ENCODE measurements at places on chromosomes 12 and 14.

DNA sequence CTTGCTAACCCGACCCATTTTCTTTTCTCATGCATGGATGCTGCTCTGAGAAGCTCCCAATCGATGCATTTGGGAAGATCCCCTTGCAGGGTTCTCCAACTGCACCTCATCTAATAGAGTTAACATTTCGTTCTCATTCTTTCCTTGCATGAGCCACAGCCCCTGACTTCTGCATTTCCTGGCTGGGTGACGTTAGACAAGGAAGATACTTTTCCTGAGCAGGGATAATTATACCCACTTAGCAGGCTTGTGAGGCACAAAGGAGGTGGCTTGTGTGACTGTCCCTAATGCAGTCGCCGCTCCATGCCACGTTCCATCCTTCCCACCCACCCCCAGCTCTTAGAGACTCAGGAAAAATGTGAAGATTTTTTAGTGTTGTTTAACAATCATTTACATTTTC lies 195.1 kb downstream of the CHST11 start:
- DNase-seq, result no peak

DNA sequence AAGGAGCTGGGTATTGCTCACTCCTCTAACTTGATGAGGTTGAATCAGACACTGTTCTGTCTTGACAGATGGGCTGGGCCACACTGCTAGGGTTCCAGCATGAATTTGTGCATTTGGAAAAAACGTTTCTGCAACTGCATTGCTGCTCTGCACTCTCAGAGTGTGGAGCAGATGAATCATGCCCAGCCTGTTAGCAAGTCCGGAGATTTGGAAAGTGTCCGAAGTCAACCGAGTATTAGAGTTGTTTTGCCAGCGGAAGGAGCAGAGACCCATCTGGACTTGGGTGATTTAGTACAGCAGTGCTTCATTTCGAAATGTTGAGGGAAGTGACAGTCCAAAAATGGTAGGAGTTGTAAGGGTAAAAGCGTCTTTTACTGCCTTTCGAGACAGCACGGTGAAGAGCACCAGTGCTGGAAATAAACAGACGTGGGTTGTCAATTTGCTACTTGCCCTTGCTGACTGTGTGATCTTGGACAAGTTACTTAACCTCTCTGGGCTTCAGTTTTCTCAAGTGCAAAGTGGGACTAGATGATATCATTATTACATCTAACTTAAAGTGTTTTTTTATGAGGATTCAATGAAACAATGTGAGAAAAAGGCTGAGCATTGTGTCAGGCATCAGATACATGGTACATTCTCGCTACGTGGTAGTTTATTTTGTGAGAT lies 139.5 kb downstream of the CHST11 start:
- DNase-seq, result peak; percentile 86

- no peak for DNase-seq
These were observed 50.5 kb upstream of the PNMA1 start for GRCh38 chr14:73764406-73765280.

GRCh38 chr14:69617796-69618195 lies 6.4 kb downstream of the SUSD6 start:
- DNase-seq, result no peak

GRCh38 chr14:102620413-102620812 lies 28.0 kb downstream of the RCOR1 start:
- peak; percentile 79 for DNase-seq

DNA sequence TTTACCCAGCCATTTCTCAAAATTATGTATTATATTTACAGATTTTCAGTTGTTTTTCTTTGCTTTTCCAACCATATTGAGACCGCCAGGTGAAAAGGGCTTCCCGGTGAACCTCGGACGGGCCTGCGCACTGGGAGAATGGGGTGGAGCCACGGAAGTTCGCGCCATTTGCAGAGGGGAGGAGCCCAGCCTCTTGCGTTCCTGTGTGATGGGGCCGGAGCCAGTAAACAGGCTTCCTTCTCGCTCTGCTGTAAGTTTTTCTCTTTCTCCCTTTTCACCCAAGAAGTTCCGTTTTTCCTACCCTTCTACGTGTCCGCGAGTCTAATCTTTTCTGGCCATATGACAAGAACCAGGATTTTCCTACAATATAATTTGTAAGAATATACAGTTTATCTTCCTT lies 1108.8 kb upstream of the SEL1L start:
- no peak for DNase-seq

DNA sequence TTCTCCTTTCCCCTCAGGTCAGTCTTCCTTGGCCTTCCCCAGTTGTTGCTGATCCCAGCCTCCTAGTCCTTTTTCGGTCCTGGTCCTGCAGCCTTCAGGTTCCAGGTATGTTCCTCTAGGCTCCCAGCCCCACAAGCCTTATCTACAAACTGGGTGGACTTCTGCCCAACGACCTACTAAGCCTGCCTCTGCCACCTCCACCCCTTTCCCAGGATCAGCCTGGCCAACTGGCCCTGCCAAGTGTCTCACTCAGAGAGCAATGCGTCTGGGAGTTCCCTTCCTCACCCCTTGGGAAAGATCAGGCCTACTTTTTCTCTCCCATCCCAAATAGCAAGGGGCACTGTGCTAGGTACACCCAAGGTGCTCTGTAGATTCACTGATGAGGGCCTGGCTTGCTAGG lies at the start of gene SERPINA12:
SERPINA12 (minus strand) TSS at position 114 of the 400 bp plus-strand sequence. CDS start 11,072 bp downstream, outside the sequence.
- DNase-seq, result no peak

DNA sequence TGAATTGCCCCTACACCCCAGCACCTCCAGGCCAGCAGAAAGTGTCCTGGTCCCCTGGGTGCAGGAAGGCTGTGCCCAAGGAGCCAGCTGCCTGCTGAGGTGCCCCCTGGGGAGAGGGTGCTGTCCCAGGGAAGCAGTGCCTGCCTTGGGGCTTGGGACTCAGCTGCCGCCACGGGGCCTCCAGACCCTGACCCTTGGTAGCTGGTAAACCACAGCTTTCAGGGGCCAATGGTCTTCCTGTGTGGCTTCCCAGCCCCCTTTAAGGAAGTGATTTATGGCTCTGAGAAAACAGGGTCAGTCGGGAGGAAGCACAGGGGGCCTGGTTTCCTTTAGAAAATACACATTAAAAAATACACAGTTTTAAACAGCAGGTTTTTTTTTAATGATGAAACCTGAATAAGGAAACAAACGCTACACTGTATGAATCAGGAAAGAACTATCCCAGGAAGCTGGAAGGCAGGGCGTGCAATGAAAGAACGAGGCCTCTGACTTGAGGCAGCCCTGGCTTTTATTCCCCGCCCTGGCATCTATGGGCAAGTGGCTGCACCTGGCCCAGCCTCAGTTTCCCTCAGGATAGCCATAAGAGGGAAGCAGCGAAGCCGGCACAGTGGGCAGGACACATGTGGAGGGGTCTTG lies 40.6 kb upstream of the EML1 start:
- peak; percentile 83 for DNase-seq

DNA sequence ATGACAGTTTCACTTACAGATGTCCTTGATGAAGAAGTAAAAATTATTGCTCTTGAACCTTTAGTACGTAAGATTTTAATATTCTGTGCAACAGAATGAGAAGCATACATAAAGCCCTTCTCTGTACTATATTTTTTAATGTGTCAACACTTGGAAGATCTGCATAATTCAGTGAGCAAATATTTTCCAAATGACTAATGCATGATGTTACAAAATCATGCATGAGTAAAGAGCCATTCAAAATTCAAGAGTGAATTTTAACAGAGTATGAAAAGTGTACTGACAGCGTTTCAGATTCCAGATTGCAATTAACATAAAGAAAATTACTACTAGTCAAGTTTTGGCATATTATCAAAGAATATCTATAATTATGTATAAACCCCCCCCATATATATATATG lies 101.4 kb upstream of the BBS10 start:
- DNase-seq, result peak; percentile 53

DNA sequence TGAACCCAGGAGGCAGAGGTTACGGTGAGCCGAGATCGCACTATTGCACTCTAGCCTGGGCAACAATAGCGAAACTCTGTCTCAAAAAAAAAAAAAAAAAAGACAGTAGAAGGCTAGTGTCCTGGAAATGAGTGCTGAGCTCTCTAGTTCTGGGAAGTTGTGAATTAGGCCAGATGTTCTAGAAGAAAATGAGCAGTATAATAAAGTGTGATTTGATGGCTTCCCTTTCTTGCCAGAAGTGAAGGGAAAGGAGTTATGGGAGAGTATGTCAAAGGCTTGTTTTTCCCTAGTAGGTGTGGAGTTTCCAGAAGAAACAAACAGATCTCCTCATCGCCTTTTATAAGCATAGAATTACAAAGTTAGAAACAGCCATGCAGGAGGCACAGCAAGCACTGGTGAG lies 20.5 kb downstream of the RNF212B start:
- no peak for DNase-seq

- peak; percentile 87 for DNase-seq
These were observed 2.3 kb upstream of the HSPB8 start for GRCh38 chr12:119176267-119177055.

GRCh38 chr14:57482120-57482519 lies 11.5 kb downstream of the CCDC198 start:
- no peak for DNase-seq
